ENCODE measurements at places on chromosomes 3 and 15.

GRCh38 chr3:146502887-146503460 is 33.6 kb upstream of the PLSCR2 start:
- no peak for DNase-seq

- no peak for DNase-seq
Measured at GRCh38 chr15:80730387-80730786, 35.3 kb downstream of the ABHD17C start.

DNA sequence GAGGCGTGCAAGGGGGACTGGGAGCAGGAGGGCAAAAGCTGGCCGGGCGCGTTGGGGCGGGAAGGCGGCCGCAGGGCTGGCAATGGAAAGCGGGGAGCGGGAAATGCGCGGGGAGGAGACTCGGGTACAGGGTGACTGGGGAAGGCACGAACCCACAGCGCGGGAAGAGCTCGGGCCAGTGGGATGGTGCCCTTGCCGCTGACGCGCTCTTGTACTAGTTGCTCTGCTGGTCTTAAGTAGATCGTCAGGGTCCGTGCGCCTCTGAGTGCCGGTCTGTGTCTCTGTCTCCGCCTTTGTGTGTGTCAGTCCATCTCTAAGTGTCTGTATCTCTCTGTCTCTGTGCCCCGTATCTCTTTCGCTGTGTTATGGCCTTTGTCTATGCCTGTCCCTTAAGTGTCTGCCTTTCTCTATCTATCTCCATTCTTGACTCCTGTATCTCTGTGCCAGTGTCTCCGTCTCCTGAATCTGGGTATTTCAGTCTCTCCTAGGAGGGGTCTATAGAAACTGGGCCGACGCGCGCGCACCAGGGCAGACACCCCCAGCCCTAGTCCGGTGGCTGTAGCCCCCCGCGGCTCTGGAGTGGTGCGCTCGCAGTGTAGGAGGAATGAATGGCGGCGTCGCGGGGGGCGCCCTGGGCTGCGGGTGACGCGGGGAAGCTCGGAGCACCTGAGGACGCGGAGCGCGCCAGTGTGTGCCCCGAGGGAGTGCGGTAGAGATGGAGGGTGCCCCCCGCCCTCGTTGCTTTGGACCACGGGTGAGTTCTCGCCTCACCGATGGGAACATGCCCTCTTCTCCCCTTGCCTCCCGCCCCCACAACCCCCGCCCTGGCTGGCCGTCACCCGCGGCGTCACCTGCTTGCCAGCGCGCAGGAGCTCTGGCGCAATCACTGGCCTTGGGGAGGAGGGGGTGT is 756 bp upstream of the CAMK2N2 start:
- no peak for DNase-seq

- no peak for DNase-seq
Measured at GRCh38 chr15:34725556-34725955, 29.2 kb downstream of the GJD2 start.

GRCh38 chr3:47452453-47453215 is 23.1 kb downstream of the SCAP start:
- no peak for DNase-seq

DNA sequence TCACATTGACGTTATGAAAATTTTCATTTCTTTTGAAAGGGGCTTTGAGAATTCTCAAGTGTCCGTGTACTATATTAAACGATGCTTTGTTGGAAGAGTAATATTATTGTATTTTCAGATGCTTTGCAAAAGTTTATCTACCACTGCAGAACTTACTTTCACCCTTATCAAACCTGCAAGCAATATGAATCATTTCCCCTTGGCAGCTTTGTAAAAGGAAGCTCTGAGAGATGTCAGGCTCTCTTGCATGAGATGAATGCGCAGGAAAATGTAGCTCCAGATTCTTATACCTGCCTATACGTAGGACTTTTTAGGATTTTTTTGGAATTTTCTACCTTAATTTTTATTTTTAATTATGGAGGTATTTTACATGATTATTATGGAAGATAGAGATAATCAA is 34.5 kb downstream of the GPD1L start:
- no peak for DNase-seq

- DNase-seq, result no peak
Measured at GRCh38 chr15:43483297-43484128, 9.4 kb downstream of the TP53BP1 start.

GRCh38 chr3:45980819-45981218 is 14.8 kb downstream of the FYCO1 start:
- no peak for DNase-seq

- peak; percentile 31 for DNase-seq
Measured at GRCh38 chr3:159763011-159763601, 225.5 kb upstream of the IL12A start.

GRCh38 chr3:60826511-60826910 is 424.7 kb downstream of the FHIT start:
- no peak for DNase-seq

GRCh38 chr15:34984889-34985630 is 3.0 kb downstream of the ZNF770 start:
- no peak for DNase-seq

- no peak for DNase-seq
Measured at GRCh38 chr15:68578175-68578979, 416 bp upstream of the CORO2B start.

- no peak for DNase-seq
Measured at GRCh38 chr3:23435318-23435717, 232.2 kb downstream of the UBE2E2 start.

DNA sequence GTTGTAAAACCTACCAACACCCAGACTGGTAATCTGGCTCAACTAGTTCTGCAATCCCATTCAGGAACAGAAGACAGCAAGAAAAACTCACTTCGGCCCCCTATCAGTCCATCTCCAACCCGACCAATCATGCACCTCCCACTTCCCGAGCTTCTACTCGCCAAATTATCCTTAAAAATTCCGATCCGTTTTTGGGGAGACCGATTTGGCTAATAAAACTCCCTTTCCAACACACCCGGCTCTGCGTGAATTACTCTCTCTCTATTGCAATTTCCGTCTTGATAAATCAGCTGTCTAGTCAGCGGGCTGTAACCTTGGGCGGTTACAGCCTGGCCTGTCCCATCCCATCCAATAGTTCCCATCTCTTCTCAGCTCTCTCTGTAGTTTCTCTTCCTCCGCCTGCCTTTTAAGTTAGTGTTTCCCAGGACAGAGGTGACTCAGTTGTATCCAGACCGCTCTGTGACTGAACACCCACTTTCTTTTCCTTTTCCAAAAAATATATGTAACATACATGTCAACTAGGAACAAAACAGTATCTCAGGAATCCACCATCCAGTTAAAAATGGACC is 780 bp upstream of the ACAD9 start:
- no peak for DNase-seq

- DNase-seq, result no peak
Measured at GRCh38 chr15:87477026-87477425, 779.5 kb downstream of the NTRK3 start.

- DNase-seq, result no peak
Measured at GRCh38 chr15:71149646-71150557, 34.6 kb downstream of the THSD4 start.

- DNase-seq, result no peak
Measured at GRCh38 chr3:64815195-64815631, 127.4 kb upstream of the ADAMTS9 start.

DNA sequence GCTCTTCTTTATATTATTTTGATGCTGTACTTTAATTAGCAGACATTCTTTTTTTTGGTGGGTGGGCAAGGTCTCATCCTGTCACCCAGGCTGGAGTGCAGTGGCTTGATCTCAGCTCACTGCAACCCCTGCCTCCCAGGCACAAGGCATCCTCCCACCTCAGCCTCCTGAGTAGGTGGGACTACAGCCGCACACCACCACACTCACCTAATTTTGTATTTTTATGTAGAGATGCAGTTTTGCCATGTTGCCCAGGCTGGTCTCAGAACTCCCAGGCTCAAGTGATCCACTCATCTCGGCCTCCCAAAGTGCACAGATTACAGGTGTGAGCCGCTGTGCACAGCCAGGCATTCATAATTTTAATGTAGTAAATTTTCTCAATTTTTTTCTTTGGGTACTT is 608.1 kb downstream of the ZNF385D start:
- no peak for DNase-seq

DNA sequence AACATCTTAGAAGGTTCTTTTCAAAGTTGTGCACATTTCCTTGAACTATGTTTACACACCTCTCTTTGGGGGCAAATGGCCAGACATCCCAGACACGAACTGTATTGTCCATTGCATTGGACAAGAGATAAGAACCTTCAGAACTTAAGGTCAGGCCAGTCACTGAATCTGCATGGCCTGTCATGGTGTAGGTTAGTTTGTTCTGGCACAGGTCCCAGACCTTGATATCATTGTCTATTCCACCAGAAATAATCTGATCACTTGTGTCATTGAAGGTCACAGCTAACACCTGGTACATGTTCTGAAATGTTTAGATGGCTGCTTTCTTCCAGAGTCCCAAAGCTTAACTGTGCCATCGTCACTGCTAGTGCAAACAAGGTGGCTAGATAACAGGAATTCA is 55.7 kb downstream of the KCNAB1 start:
- DNase-seq, result no peak

DNA sequence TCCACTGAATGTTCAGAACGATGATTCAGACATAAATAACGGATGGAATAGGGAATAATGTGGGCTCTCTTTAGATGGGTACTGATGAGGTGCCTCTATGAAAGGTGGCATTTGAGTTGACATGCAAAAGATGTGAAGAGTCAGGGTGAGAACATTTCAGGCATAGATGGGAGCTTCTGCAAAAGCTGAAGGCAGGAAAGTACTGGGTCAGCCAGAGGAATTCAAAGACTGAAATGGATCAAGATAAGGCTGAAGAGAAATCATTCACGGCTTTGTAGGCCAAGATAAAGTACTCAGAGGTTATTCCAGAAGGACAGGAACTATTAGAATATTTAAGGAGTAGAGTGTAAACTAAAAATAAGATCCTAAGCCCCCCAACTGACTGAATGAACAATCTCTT is 189.6 kb upstream of the MCTP2 start:
- no peak for DNase-seq

GRCh38 chr3:49428752-49429080 is 408 bp downstream of the NICN1 start:
- no peak for DNase-seq

DNA sequence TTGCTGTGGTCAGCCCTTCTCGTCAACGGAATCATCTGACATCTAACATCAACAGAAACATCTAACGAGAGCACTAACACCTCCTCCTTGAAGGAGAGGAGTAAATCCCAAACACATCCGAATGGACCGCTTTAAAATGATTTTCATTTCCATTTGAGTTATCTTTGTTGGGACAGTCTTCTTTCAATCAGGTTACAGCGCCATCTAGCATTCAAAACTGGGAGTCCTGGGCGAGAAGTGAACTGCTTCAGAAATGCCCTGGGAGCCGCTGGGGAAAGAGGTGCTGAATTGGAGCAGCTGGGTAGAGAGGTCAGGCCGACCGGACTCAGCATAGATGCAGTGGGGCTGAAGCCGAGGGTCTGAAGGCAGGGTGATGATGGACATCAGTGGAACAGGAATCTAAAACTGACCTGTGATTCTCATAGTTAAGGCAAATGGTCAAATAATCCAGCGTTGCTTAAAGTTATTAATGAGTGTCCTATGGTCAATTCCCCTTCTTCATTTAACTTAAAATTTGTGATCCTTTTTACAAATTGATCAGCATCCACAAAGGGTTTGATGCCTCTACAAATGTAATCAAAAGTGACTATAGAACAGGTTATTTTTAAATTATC is 170.0 kb upstream of the NDN start:
- DNase-seq, result no peak

DNA sequence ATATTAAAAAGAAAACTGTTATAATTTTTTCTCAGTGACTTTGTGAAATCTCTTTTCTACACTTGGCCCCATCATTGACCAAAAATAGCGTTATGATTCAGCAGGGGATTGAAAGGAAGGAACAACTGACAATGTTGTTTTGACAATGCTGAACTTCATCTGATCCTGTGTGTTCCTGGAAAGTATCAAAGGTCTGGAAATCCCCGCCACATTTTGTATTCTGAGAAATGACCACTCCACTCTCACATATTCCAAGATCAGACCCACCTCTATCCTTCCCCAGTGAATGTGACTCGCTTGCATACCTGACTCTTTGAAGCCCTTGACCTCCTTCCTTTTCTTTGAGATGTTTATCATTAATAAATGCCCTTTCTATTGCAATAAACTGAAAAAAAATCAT is 9.7 kb upstream of the RIOX2 start:
- no peak for DNase-seq

- no peak for DNase-seq
Measured at GRCh38 chr15:99445272-99445850, 120.4 kb upstream of the MEF2A start.

- DNase-seq, result peak; percentile 16
Measured at GRCh38 chr3:37907906-37908305, 46.2 kb downstream of the CTDSPL start.

GRCh38 chr3:142976621-142977398 is 13.3 kb upstream of the PAQR9 start:
- no peak for DNase-seq

- DNase-seq, result no peak
Measured at GRCh38 chr15:42194513-42194912, 13.6 kb downstream of the VPS39 start.

- DNase-seq, result no peak
Measured at GRCh38 chr3:187832202-187832601, 86.9 kb upstream of the BCL6 start.

DNA sequence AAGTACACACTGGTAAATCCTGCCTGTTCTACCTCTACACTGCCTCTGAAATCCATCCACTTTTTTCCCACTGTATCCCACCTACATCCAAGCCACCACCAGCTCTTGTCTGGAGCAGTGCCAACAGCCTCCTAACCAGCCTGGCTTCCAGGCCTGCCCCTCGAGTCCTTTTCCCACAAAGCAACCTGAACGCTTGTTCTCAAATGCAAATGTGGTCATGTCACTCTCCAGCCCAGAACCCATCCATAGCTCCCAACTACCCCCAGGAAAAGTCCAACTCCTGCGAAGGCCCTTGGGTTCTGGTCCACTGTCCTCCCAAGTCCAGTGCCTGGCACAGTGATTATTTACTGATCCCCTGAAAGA is 83.8 kb downstream of the SEMA5B start:
- no peak for DNase-seq

- no peak for DNase-seq
Measured at GRCh38 chr3:37217098-37217849, 42.9 kb upstream of the LRRFIP2 start.

DNA sequence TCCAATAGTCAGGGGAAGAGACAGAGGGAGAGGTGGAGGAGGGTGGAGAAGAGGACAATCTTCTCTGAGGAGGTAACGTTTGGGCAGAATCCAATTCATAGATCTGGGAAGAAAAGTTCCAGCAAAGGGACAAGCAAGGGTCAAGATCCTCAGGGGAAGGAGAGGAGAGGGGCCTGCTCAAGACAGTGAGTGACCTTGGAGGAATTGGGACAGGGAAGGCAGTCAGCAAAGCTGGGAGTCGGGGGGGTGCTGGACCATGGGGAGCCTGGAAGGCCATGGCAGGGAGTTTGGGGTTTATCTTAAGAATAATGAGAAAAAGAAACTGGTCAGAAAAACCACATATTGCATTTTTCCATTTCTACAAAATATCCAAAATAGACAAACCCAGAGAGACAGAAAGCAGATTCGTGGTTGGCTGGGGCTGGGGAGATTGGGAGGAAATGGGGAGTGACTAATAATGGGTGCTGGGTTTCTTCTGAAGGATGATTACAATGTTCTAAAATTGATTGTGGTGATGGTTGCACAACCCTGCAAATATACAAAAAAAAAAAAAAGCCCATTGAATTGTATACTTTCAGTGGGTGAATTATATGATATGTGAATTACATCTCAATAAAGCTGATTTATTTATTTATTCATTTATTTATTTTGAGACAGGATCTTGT is 19.6 kb upstream of the SRP14 start:
- DNase-seq, result no peak

Measured in GM12892 (cell line).